ENCODE measurements at places on chromosomes 3 and 15. TPM values are rescaled to one million over a fixed set of nuclear protein-coding genes. Genes with fewer than 3 reads are reported as not detected.

- peak; percentile 34 for DNase-seq
Observed at GRCh38 chr3:15339786-15340215, 7.4 kb upstream of the SH3BP5 start.

GRCh38 chr3:53257465-53257864 is 1.6 kb upstream of the TKT start:
- DNase-seq = no peak

The NSMCE3 gene
- 9.4 TPM for total RNA-seq

The GOLGA6D gene
- not detected for total RNA-seq

The CIDEC gene
- total RNA-seq = not detected

DNA sequence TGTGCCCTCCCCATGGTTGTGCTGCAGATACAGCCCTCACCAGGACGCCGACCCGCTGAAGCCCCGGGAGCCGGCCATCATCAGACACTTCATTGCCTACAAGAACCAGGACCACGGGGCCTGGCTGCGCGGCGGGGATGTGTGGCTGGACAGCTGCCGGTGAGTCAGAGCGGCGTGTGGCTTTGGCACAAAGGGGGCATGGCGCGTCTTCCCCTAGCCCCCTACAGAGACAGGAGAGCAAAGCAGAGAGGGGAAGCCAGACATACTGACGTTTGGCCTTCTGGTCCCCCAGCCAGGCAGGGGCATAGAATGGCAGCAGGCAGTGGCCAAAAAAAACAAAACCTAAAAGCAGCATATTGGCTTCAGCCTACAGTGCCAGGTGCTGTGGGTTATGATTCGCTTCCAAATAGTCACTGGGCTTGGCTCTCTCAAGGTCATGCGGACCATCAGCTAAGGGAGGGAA is 64.0 kb downstream of the MESD start:
- DNase-seq = no peak

The KLHL25 gene
- 2.7 TPM for total RNA-seq

The CERS3 gene
- total RNA-seq = not detected

- DNase-seq = peak; percentile 18
Observed at GRCh38 chr3:178699810-178700209, 163.6 kb downstream of the KCNMB2 start.

DNA sequence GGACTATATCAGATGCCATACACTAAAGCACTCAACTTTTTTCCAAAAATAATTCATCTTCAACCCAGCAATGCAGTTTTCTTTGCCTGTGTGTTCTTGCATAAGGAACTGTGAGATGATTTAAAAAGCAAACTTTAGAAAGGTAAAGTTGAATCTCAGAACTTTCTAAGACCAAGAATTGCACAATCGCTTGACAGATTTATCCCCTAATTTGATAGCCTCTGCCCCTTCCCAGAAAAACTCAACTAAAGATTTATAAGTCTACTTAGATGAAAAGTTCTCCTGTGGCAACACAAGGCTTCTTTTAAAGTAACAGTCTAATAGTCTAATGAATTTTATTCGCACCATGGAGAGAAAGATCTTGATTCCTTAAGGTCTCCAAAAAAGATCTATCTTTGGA is 259.3 kb downstream of the MAGI1 start:
- no peak for DNase-seq

The CFAP100 gene
- total RNA-seq = not detected

The TUSC7 gene
- total RNA-seq = not detected

GRCh38 chr15:101133751-101134261 is 118.0 kb downstream of the CHSY1 start:
- DNase-seq = no peak

All from Caki2 (cell line).